ENCODE measurements at places on chromosomes 6 and 20.
A peak's percentile ranks its signal among the peaks of the same experiment; 100 is the strongest.

- DNase-seq: peak; percentile 71
These were observed 53.9 kb upstream of the HFE start for GRCh38 chr6:26033085-26033940.

GRCh38 chr20:49590163-49591017 is 22.5 kb upstream of the PTGIS start:
- DNase-seq: no peak

DNA sequence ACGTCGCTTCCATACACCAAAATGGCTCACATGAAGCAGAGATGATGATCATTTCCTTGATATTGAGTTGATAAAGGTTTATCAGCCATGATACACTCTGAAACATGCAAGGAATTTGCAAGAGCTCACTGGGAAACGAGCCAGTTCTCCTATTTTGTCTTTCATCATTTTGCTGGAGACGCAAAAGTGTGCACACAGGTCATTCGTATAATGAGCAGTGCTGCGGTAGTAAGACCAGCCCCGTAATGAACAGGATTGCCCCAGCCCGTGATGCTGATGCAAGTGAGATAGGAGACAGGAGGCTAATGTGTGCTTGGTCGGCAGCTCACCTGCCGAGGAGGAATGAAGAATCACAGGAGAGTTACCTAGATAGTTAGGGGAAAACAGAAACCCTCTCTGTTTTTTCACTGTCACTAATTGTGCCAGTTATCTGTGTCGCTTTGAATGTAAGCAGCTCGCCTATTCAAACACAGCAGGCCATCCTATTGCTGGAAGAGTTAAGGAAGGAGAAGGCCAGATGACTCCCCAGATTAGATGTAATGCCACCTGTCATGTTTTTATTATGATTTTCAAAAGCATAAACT is 391.8 kb downstream of the SAMD5 start:
- no peak for DNase-seq

- DNase-seq: no peak
These were observed 27.5 kb downstream of the DLL1 start for GRCh38 chr6:170263410-170263809.

- DNase-seq: no peak
These were observed 186.5 kb downstream of the PRKN start for GRCh38 chr6:162541019-162541601.

GRCh38 chr6:21468461-21468860 is 125.1 kb upstream of the SOX4 start:
- no peak for DNase-seq

GRCh38 chr20:24646321-24646720 is 176.9 kb downstream of the SYNDIG1 start:
- no peak for DNase-seq
